ENCODE measurements at places on chromosomes 2 and 18. TPM values are rescaled to one million over a fixed set of nuclear protein-coding genes. Genes with fewer than 3 reads are reported as not detected.
A peak's percentile ranks its signal among the peaks of the same experiment; 100 is the strongest.

GRCh38 chr2:28422908-28423741 is 30.5 kb downstream of the FOSL2 start:
- no peaks in the 10 kb centered on the region for H3K27me3 ChIP-seq
- peaks cover 2% of the 10 kb centered on the region for H3K36me3 ChIP-seq
- no peak overlapping the region for H3K27ac ChIP-seq
- no peak for DNase-seq

DNA sequence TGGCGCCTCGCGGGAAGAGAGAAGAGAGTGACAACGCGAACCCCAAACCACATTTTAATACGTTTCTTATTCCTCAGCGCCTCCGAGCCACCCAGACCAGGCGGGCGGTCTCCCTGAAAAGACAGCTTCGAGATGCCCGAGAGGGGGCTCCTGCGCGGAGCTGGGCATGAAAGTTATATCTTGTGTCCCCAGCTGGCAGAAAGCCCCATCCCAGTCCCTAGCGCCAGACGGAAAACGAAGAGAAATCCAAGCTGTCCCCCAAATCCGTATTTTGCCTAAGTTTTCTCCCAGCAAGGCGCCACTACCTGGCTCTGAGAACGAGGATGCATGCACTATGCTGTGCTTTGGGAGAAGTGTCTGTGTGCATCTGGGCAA is 797 bp downstream of the NXPH2 start:
- no peak for DNase-seq
- H3K4me3 ChIP-seq, result peak overlapping the region; percentile 37
- peaks cover 66% of the 10 kb centered on the region for H3K27me3 ChIP-seq
- peaks cover 21% of the 10 kb centered on the region for H3K4me1 ChIP-seq
- H3K36me3 ChIP-seq, result no peaks in the 10 kb centered on the region

DNA sequence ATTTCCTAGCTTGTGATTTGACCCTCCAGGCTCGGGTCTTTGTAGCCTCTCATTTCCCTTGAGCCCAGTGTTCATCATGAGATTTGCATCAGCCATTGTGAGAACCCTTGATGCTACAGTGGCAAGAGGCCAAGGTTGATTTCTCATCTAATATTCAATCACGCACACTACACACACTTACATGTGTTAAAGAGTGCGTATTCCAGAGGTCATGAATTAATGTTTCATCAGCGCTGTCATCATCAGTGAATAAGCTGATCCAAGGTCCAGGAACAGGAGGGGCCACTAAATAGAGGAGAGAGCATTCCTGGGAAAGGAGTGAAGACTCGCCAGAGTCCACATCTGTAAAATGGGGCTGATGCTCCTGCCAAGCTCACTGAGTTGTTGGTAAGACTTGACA is 276.1 kb upstream of the SIX2 start:
- no peak overlapping the region for H3K4me3 ChIP-seq
- no peaks in the 10 kb centered on the region for H3K4me1 ChIP-seq
- H3K27ac ChIP-seq, result no peak overlapping the region
- no peak for DNase-seq
- H3K27me3 ChIP-seq, result peaks cover 8% of the 10 kb centered on the region
- H3K36me3 ChIP-seq, result no peaks in the 10 kb centered on the region

GRCh38 chr2:66445925-66446871 is 11.3 kb downstream of the MEIS1 start:
- DNase-seq, result no peak
- H3K4me1 ChIP-seq, result peaks cover 11% of the 10 kb centered on the region
- peak overlapping the region; percentile 42 for H3K4me3 ChIP-seq
- peaks cover 15% of the 10 kb centered on the region for H3K36me3 ChIP-seq
- H3K27ac ChIP-seq, result peak overlapping the region; percentile 74

DNA sequence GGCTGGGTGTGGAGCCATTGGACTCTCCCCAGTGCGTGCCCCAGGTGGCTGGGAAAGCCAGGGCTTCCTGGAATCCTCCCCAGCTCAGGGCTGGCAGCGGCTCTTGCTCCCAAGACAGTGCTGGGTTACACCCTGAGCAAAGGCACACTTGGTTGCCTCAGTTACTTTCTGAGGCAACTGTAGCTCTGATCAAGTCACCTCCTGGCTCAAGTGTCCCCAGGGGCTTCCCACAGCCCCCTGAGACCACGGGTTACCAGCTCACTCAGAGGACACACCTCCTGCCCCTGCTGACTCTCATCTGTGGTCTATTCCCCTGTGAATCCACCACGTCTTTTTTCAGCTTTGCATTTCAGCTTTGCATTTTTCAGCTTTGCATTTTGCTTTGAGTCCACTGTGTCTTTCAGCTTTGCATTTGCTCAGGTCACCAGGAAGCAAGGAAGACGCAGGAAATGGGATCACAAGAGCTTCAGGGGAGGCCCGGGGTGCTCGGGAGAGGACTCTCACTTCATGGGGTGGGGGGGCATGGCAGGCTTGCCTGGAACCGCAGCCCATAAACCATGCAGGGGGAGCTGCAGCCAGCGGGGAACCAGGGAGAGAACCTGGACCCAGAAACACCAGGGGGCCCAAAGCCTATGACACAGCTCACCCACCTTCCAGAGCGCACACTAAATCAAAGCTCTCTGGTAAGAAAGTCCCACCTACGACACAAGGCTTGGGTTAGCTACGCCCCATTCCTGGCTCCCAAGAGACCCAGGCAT is 138.0 kb upstream of the ASB18 start:
- H3K4me3 ChIP-seq, result no peak overlapping the region
- DNase-seq, result no peak

Gene PIEZO2
- 1.4 TPM for total RNA-seq

Gene NEURL3
- 2.6 TPM for total RNA-seq

GRCh38 chr18:36296650-36297416 is 680 bp upstream of the FHOD3 start:
- H3K27ac ChIP-seq, result peak overlapping the region; percentile 57
- no peaks in the 10 kb centered on the region for H3K36me3 ChIP-seq
- peaks cover 24% of the 10 kb centered on the region for H3K4me1 ChIP-seq
- H3K4me3 ChIP-seq, result peak overlapping the region; percentile 72

Gene DSG4
- total RNA-seq, result 20.9 TPM

DNA sequence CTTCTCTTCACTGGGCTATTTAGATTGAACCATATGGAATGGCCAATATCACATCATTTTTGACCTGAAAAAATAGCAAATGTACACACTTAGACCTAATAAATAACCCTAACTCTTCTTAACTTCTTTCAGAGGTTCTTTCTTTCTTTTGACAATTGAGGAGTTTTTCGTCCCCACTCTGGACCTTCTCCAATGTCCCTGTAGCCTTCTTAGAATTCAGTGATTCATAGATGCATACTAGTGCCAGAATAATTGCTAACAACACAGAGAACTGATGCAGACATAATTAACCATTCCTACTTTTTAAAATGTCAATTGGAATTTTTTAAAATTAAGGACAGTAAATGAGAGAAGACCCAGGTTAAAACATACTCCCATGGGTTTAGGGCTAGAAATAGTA is 20.0 kb downstream of the DAPL1 start:
- no peak overlapping the region for H3K4me3 ChIP-seq
- H3K36me3 ChIP-seq, result no peaks in the 10 kb centered on the region
- no peak overlapping the region for H3K27ac ChIP-seq
- DNase-seq, result no peak
- peaks cover 20% of the 10 kb centered on the region for H3K4me1 ChIP-seq
- no peaks in the 10 kb centered on the region for H3K27me3 ChIP-seq
